Renal cortex interstitium (tissue), 15 donors: ENCODE measurements at places on chromosomes 2 and 18.

DNA sequence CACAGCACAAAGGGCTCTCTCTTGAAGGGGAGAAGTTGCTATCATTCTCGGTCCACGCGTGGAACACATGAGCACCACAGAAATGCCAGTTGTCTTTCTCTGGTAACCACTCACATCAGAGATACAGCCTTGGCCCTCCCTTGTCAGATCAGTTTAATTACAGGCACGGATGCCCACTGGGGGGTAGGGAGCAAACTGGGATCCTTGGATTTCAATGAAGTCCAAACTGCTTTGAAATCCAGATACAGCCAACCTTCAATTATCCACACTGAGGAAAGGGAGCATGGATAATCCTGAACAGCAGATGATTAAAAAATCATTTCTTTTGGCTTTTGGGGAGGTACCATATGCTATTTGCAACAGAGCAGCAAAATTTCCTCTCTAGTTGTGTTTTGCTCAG is 63.7 kb upstream of the DAPL1 start:
- no peak for DNase-seq

- no peak for DNase-seq
Observed at GRCh38 chr18:9827211-9827792, 58.5 kb upstream of the TXNDC2 start.

GRCh38 chr2:109139002-109139401 is 10.0 kb downstream of the SH3RF3 start:
- no peak for DNase-seq

GRCh38 chr18:46903406-46903805 is 13.9 kb downstream of the PIAS2 start:
- DNase-seq = no peak

- DNase-seq = no peak
Observed at GRCh38 chr18:13577091-13577697, 149.2 kb downstream of the FAM210A start.

GRCh38 chr2:12883906-12884305 is 167.2 kb downstream of the TRIB2 start:
- no peak for DNase-seq

DNA sequence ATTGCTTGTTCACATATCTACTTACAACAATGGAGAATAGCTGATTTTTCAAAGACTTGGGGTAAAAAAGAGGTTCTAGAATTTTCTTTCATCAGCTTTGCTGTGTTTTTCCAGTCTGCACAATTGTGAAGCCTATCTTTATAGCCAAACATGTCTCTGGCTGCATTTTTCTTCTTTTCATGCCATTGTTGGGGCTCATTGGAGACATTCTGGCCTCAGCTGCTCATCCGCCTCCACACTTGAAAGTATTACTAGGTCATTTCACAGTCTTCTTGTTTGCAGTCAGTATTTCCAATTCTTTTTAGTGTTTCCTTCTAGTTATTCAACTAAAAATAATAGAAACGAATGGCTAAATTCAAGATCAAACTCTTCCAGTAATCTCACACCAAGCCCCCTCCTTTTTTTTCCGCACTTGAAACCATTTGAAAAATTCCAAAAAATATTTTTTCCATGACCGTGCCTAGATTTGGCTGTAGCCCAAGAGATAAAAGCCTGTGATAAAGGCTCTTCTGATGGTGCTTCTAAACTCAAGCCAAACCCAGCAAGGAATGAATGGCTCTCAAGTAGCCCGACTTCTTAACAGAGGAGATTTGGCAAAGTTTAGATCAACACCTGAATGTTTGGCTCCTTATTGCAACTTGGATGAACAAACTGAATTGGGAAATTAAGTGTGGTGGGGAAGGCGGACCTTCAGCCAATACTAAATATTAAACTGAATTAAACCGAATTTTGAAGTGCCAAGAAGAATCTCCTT is 103.4 kb downstream of the NRP2 start:
- DNase-seq = no peak

DNA sequence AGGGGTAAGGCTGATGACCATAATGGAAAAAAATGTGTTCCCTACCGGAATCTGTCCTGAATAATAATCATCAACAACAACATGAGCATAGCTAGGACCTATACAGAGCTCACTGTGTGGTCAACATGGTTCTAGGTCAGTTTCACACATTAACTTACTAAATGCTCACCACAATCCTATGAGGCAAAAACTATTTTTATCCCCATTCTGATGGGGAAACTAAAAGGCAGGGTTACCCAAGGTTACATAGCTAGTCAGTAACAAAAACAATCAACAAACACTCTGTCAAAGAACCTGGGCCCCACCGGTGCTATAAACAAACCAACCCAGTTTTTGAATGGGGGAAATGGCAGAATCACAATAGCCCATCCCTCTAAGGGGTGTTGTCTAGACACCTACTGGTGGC is 40.1 kb downstream of the AOX1 start:
- no peak for DNase-seq

- no peak for DNase-seq
Observed at GRCh38 chr2:174326161-174327020, 8.4 kb upstream of the SP9 start.
